Fibroblast of lung (primary cell): ENCODE measurements at places on chromosomes 11 and 22. TPM values are rescaled to one million over a fixed set of nuclear protein-coding genes. Genes with fewer than 3 reads are reported as not detected.

DNA sequence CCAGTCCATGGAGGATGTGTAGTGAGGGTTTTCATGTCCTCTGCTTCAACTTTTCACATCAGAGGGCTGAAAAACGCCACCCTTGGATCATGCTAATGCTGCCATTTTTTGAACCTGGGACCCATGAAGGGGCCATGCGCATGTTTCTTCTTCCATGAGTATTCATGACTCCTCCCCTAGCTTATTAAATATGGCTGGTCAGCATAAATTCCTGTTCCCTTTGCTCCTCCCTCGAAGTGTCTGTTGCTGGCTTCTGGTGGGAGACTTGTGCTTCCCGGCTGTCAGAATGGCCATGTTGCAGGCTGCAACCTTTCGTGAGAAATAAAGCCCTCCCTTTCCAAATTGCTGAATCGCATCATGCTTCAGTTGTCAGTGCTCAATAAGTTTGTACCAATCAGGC, 711.2 kb upstream of the KIRREL3 start:
- H3K27ac ChIP-seq = no peak overlapping the region
- no peak overlapping the region for H3K4me3 ChIP-seq
- H3K4me1 ChIP-seq = no peaks in the 10 kb centered on the region
- no peaks in the 10 kb centered on the region for H3K27me3 ChIP-seq
- H3K36me3 ChIP-seq = no peaks in the 10 kb centered on the region
- no peak for DNase-seq

- H3K4me1 ChIP-seq = peaks cover 8% of the 10 kb centered on the region
- no peak overlapping the region for H3K4me3 ChIP-seq
- peak; percentile 95 for DNase-seq
These were observed 78.5 kb downstream of the TRAF6 start for GRCh38 chr11:36431429-36432092.

- no peaks in the 10 kb centered on the region for H3K27me3 ChIP-seq
- H3K4me3 ChIP-seq = no peak overlapping the region
- no peak overlapping the region for H3K27ac ChIP-seq
- peaks cover 10% of the 10 kb centered on the region for H3K36me3 ChIP-seq
- peaks cover 18% of the 10 kb centered on the region for H3K4me1 ChIP-seq
- no peak for DNase-seq
These were observed 6.1 kb downstream of the GUCD1 start for GRCh38 chr22:24548812-24549211.

GRCh38 chr22:36246718-36247117, 6.2 kb upstream of the APOL1 start:
- H3K27ac ChIP-seq = no peak overlapping the region
- DNase-seq = no peak
- no peak overlapping the region for H3K4me3 ChIP-seq
- H3K36me3 ChIP-seq = no peaks in the 10 kb centered on the region
- H3K4me1 ChIP-seq = no peaks in the 10 kb centered on the region
- H3K27me3 ChIP-seq = no peaks in the 10 kb centered on the region

DNA sequence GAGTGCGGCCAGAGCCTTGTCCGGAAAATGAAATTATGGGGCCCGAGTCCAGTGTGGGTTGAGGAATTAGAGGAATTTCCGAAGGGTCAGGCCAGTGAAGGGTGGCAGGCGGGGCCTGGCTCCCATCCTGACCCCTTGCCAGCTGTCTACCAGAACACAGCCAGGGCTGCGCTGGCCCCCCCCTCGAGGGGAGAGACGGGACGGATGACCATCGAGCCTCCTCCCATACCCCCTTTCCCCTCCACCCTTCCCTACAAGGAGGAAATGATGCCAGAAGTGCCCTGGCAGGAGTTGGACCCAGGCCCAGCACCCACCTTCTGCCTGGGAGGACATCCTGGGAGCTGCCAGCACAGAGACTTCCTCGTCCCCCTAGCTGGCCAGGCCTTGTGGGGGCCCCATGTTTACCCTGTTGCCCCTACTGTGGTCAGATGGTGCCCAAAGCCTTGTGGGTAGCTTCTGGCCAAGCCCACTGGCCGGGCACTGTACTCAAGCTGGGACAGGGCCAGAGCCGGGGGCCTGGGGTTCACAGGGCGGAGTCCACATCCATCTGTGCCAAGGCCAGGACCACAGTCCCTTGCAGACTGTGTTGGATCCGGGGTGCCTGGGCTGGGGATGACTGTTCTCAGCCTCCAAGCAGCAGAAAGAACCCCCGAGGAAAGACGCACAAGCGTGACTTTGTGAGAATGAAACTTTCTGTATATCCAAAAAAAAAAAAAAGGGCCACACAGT, 20.8 kb downstream of the ARVCF start:
- no peak overlapping the region for H3K27ac ChIP-seq
- no peak overlapping the region for H3K4me3 ChIP-seq
- no peaks in the 10 kb centered on the region for H3K36me3 ChIP-seq
- DNase-seq = peak; percentile 72
- peaks cover 4% of the 10 kb centered on the region for H3K27me3 ChIP-seq

- H3K4me3 ChIP-seq = no peak overlapping the region
- H3K27me3 ChIP-seq = no peaks in the 10 kb centered on the region
- no peak overlapping the region for H3K27ac ChIP-seq
- H3K36me3 ChIP-seq = no peaks in the 10 kb centered on the region
These were observed 31.1 kb downstream of the TMEM45B start for GRCh38 chr11:129846508-129847335.

CREB3L1 gene
- 14.4 and 28.4 TPM in 2 replicates for total RNA-seq

OR4C46 gene
- not detected in 2 replicates for total RNA-seq

GRCh38 chr11:62543680-62544444, 2.7 kb downstream of the AHNAK start:
- peaks cover 29% of the 10 kb centered on the region for H3K4me1 ChIP-seq
- peak overlapping the region; percentile 83 for H3K27ac ChIP-seq
- H3K4me3 ChIP-seq = peak overlapping the region; percentile 98

KRTAP5-8 gene
- total RNA-seq = not detected in 2 replicates

DNA sequence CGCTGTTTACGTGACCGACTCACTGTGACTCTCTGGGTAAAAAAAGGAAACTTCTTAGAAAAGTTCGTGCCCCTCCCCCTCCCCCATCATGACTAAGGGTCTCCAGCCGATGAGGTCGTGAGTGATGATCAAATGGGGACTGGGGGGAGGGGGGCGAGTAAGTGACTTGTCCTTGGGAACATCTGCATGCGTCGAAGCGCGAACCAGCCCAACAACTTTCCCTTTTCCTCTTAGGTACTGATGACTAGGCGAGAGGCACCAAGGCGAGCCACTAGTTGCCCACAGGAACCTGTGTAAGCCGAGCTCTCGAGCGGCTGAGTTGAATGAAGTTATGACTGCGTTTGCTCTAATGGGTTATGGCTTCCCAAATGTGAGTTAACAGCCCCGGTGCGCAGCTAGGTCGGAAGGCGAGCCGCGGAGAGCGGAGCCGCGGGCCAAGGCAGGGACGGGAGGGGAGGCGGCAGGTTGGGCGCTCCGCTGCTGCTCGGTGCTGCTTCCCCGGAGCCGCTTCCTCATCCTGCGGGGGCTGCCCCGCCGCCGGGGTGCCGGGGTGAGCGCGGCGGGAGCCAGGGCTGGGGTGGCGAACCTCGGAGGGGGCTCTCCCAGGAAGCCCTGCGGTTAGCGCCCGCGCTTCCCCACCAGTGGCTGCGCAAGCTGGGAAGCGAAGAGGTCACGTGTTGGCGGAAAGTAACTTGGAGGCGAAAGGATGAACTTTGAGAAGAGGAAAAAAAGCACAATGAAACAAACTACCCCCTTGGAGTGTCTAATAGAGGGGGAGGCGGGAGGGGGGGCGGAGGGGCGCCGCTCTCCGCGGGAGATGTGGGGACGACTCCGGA, 22.1 kb upstream of the BDNF start:
- H3K4me3 ChIP-seq = peak overlapping the region; percentile 63
- H3K36me3 ChIP-seq = no peaks in the 10 kb centered on the region
- peak; percentile 28 for DNase-seq
- peaks cover 2% of the 10 kb centered on the region for H3K4me1 ChIP-seq
- peaks cover 33% of the 10 kb centered on the region for H3K27me3 ChIP-seq
- no peak overlapping the region for H3K27ac ChIP-seq

GRCh38 chr22:17370026-17370765, 936 bp downstream of the CECR2 start:
- H3K4me1 ChIP-seq = no peaks in the 10 kb centered on the region
- no peak overlapping the region for H3K27ac ChIP-seq
- H3K36me3 ChIP-seq = no peaks in the 10 kb centered on the region
- peak overlapping the region; percentile 79 for H3K4me3 ChIP-seq
- H3K27me3 ChIP-seq = peaks cover 31% of the 10 kb centered on the region

TRIM51 gene
- total RNA-seq = not detected in 2 replicates

DNA sequence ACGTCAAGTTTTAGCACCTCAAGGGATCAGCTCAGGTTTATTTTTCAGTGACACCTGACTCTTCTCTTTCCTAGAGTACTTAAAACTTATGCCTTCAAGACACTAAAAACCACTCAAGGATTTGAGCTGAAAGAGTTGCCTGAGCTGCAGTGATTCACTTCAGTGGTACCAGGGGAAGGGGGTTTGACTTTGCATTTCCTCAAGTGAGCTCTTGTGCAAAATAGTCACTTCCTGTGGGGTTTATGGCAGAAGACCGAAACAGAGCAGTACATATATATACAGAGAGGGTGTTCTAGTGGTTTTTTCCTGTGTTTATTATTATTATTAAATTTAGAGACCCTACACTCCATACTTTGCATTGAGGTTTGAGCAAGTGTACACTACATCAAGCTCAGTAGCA, 60.7 kb downstream of the DBX1 start:
- peaks cover 14% of the 10 kb centered on the region for H3K4me1 ChIP-seq
- no peak overlapping the region for H3K4me3 ChIP-seq
- H3K36me3 ChIP-seq = peaks cover 49% of the 10 kb centered on the region

MAPK8IP2 gene
- 0.17 and 0.26 TPM in 2 replicates for total RNA-seq

GLB1L2 gene
- under 0.01 TPM in 2 replicates for total RNA-seq

RIMBP3B gene
- total RNA-seq = under 0.01 TPM in 2 replicates

C1QTNF4 gene
- total RNA-seq = under 0.01 TPM in 2 replicates

GRCh38 chr22:18068381-18068988, 9.3 kb upstream of the PEX26 start:
- H3K27ac ChIP-seq = no peak overlapping the region
- no peaks in the 10 kb centered on the region for H3K4me1 ChIP-seq
- H3K4me3 ChIP-seq = no peak overlapping the region
- no peaks in the 10 kb centered on the region for H3K36me3 ChIP-seq

SCGB1A1 gene
- not detected in 2 replicates for total RNA-seq

DNA sequence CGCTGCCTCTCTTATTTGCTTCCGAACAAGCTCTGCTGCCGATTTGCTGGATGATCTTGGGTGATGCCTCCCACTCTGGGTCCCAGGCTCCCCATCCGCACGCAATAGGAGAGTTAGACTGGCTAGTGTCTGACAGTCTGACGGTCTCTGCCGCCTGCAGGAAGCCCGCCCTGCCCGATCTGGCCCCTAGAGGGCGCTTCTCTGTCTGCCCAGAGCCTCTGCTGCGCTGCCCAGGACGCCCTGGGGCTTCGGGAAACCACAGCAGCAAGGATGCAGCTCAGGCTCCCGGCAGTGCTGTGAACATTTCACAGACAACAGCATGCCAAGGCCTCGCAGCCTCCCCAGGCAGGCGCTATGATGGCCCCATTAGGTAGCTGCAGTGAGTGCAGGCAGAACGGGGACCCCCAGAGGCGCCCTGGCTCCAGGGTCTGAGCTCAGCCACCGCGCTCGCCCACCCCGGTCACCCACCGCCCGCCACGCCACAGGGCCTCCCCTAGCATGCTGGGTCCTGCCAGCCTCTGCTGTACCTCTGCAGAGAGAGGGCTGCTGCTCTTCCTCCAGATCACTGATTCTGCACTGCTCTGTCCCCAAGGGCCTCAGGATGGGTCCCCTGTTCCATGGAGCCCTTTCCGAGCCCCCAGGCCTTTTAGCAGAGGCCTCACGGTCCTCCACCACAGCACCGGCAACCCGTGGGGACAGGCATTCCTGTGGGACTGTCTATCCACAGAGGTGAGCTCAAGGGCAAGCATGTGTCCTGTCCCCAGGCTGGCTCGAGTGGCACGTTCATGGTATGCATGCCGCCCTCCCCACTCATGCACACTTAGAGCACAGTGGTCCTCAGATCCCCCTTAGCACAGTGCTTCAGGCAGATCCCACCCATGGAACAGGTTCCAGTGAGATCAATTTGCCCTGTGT, 4.3 kb upstream of the BAIAP2L2 start:
- H3K36me3 ChIP-seq = no peaks in the 10 kb centered on the region
- peak; percentile 77 for DNase-seq
- no peaks in the 10 kb centered on the region for H3K4me1 ChIP-seq
- H3K27me3 ChIP-seq = no peaks in the 10 kb centered on the region

DNA sequence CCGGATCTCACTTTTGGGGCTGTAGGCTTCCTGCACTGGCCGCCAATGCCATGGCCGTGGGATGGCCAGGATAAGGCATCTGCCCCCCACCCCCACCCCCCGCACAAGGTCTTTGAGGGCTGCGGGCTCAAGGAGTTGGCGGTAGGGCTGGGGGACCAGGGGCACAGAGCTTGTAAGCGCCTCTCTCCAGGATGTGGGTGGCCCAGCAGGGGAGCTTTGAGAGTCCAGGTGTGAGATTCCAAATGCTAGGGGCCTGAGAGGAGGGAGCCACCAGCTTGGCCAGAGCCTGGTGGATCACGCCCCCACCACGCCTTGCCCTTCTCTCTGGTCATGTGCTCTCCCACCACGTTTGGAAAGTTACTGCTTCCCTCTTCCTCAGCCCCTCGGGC, 5.0 kb downstream of the CD81 start:
- H3K4me1 ChIP-seq = peaks cover 55% of the 10 kb centered on the region
- peaks cover 19% of the 10 kb centered on the region for H3K36me3 ChIP-seq
- H3K27ac ChIP-seq = peak overlapping the region; percentile 87
- no peaks in the 10 kb centered on the region for H3K27me3 ChIP-seq
- no peak for DNase-seq

DNA sequence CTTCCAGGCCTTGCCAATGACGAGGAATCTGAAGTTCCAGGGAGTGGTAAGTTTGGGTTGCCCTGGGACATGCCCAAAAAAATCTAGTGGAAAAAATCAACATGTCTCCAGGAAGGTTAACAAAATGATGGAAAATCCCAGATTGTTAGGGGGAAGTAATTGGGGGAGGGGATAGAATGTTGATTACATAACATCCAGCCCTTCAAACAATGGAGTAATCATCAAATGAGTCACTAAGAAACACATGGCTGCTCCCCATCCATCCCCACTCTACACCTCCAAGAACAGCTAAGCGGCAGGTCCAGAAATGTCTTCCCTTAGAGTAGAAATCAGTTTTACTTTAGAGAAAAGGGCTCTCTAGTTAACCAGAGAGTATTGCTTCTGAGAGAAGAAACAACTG, 94.9 kb downstream of the ETS1 start:
- no peaks in the 10 kb centered on the region for H3K27me3 ChIP-seq
- H3K36me3 ChIP-seq = peaks cover 11% of the 10 kb centered on the region
- H3K4me1 ChIP-seq = peaks cover 56% of the 10 kb centered on the region
- DNase-seq = peak; percentile 72
- peak overlapping the region; percentile 80 for H3K27ac ChIP-seq
